ENCODE measurements at places on chromosomes 16 and 17.

DNA sequence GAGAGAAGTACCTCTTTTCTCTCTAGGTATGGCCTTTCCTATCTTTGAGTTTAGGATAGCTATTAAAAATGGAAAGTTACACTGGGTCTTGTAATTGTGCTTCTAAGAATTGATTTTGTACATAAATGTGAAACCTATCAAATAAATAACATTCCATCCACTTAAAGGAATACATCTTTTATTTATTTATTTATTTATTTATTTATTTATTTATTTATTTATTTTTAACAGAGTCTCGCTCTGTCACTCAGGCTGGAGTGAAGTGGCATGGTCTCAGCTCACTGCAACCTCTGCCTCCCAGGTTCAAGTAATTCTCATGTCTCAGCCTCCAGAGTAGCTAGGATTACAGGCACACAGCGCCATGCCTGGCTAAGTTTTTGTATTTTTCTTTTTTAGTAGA, 1114.0 kb upstream of the EEF2KMT start:
- DNase-seq: no peak

DNA sequence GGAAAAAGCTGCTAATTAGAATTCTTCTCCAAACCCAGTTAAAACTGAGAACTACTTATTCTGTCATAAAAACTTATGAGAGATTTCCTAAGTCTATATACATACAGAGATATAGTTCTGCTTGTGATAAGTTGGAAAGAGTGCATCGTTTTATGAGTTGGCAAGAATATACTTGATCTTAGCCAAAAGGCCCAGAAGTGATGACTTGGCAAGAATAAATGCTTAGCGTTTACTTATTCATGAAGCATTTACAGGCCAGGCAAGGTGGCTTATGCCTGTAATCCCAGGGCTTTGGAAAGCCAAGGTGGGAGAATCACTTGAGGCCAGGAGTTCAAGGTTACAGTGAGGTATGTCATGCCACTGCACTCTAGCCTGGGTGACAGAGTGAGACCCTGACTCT, 81.7 kb downstream of the CYB561 start:
- no peak for DNase-seq

GRCh38 chr16:89371968-89372634, 118.3 kb downstream of the ANKRD11 start:
- DNase-seq: no peak

GRCh38 chr16:71846431-71846830, 655 bp downstream of the ATXN1L start:
- DNase-seq: peak; percentile 32

DNA sequence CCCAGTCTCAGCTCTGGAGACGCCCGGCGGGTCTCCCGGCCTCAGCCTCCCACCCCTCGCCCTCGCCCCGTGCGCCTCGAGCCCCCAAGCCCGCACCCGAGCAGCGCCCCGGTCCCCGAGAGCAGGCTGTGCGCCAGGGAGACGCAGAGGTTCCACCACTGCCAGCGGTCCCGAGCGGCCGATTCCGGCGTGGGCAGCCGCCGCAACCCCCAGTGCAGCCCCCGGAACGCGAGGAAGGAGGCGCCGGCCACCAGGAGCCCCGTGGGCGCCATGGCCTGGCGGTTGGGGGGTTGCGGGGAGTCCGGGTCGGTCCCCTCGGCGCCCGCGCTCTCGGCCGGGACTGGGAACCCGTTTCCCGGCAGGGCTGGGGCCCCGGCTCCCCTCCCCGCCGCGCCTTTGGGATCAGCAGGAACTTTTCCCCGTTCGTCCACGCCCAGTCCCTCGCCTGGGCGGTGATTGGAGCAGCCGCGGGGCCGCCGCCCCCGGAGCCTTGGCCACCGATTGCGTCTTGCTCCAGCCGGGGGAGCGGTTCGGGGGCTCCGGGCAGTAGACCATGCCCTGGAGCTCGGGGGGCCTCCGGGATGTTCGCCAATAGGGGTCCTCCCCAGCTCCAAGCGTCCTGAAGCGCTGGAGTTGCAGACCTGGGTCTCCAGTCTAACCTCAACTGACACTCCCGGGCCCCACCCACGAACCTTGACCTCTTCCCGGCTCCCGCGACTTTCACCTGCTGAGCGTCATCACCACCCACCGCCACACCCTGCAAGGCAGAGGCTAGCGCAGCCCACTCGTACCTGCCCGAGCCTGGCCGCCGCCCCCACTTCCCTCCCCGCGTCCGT, at the start of gene TLCD2:
Gene TLCD2, minus strand, starts transcription at position 407 of the 836 bp plus-strand sequence. Its CDS starts 135 bp downstream, at position 272.
- no peak for DNase-seq

GRCh38 chr17:29133121-29133713, 47.0 kb downstream of the MYO18A start:
- DNase-seq: peak; percentile 76

DNA sequence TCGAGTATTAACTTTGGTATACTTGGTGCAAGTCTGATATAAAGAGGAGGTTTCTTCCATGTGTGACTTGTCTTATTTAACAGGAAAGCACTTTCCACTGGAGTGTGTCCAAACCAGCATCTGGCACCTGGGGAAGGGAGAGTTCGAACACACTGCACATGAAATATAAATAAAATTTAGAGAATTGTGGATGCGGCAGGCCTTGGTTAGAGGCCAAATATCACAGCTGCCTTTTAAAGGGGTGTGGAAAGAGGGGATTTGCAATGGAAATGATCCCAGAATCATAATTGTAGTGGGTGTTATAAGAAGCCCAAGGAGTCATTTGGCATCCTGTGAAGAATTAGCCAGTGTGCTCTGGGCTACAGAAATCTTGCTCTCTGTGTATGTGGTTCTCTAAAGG, 4.3 kb upstream of the NXN start:
- DNase-seq: no peak

- no peak for DNase-seq
These were observed 16.4 kb downstream of the CDR2 start for GRCh38 chr16:22358000-22358399.

- no peak for DNase-seq
These were observed 281.3 kb downstream of the IRF8 start for GRCh38 chr16:86180244-86180643.

DNA sequence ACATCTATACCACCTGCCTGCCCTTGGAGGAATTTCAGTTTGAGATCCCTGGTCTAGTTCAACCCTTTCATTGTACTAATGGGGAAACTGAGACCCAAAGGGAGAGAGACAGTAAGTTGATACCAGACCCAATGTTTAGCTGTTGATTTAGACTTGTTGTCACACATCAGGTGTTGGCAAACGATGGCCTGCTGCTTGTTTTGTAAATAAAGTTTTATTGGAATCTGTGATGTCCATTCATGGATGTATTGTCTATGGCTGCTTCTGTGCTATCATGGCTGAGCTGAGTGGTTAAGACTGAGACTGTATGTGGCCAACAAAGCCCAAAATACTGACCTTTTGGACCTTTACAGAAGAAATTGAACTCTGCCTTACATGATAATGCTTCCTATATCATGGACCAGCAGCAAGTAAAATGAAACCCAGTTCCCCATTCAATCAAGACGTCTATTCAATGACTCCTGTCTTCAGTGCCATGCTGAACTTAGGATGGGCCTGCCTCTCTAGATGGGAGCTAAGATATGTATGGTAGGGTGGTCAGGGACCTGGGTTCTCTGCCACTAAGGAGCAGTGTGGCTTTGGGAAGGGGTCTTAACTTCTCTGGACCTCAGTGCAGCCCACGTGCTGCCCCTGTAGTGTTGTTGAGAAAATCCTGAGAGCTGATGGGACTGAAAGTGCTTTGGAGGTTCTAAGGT, 111.0 kb downstream of the IRX5 start:
- no peak for DNase-seq

DNA sequence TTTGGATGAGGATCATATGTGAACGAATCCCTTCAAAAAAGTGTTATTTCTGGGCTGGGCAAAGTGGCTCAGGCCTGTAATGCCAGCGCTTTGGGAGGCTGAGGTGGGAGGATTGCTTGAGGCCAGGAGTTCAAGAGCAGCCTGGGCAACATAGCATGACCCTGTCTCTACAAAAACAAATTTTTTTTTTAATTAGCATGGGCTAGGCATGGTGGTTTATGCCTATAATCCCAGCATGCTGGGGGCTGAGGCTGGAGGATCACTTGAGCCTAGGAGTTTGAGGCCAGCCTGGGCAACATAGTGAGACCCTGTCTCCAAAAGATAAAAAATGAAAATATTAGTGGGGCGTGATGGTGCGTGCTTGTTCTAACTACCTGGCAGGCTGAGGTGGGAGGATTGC, 4.6 kb downstream of the TAOK1 start:
- DNase-seq: no peak

GRCh38 chr17:12769981-12770380, 19.3 kb upstream of the ARHGAP44 start:
- DNase-seq: no peak

GRCh38 chr17:1829592-1830257, at the start of the genes RPA1 and SMYD4:
Gene RPA1 (plus strand): TSS chr17:1830005. CDS start chr17:1830094, 89 bp downstream.
Gene SMYD4 (minus strand): TSS chr17:1829902. CDS start chr17:1827994, 1,908 bp downstream.
- peak; percentile 89 for DNase-seq

DNA sequence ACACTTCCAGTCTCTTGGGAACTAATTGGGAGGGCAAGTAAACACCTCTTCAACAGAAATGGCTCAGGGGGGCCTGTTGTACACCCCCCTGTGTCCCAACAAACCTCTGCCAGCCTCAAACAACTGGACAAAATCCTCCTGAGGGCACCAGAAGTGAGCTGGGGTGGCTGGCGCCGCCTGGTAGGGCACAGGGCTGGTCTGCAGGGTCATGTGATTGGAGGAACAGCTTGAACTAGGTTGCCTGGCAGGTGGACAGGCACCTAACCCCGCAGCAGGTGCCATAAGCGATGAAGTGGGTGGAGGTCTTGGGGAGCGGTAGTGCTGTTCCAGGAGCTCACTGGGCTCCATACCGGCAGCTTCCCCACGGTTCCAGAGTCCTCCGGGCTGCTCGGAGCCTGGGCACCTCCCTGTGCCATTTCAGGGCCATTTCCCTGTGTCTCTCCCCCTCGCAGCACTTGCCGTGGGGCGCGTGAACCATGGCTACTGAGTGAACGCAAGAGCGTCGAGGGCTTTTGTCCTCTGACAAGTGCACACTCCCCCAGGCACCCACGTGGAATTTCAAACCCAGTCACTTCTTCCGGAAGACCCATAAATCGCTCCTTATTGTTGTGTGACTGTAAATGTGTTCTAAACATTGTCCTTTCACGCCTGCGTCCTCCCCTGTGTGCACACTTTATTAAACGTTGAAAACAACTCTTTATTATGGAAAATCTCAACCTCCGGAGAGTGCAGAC, 101.5 kb downstream of the SEC14L1 start:
- no peak for DNase-seq

- no peak for DNase-seq
These were observed at the start of gene BCO1 for GRCh38 chr16:81238296-81239011. Gene BCO1 (plus strand): TSS chr16:81238689. CDS start chr16:81238909, 220 bp downstream.

- DNase-seq: no peak
These were observed 14.6 kb downstream of the ADGRG5 start for GRCh38 chr16:57556941-57557541.

DNA sequence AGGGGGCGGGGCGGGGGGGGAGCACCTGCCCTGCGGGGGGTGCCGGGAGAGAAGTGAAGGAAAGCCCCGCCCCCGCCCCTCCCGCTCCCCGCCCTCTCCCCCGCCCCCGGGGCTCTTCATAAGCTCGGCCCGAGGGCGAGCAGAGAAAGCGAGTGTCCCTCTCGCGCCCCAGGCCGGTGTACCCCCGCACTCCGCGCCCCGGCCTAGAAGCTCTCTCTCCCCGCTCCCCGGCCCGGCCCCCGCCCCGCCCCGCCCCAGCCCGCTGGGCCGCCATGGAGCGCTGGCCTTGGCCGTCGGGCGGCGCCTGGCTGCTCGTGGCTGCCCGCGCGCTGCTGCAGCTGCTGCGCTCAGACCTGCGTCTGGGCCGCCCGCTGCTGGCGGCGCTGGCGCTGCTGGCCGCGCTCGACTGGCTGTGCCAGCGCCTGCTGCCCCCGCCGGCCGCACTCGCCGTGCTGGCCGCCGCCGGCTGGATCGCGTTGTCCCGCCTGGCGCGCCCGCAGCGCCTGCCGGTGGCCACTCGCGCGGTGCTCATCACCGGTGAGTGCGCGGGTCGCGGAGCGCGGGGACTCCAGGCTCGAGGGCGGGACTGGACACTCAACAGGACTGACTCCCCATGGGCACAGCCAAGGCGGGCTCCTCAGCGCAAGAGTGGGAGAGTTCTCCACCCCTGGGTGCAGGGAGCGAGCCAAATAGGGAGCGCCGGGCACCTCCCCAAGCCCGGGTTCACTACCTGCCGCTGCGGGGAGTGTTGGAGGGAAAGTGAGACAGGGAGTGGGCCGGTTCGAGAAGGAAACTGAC, at the start of gene HSD11B2:
Gene HSD11B2, plus strand, starts transcription at position 145 of the 798 bp plus-strand sequence. Its CDS starts 128 bp downstream, at position 273.
- DNase-seq: peak; percentile 41

DNA sequence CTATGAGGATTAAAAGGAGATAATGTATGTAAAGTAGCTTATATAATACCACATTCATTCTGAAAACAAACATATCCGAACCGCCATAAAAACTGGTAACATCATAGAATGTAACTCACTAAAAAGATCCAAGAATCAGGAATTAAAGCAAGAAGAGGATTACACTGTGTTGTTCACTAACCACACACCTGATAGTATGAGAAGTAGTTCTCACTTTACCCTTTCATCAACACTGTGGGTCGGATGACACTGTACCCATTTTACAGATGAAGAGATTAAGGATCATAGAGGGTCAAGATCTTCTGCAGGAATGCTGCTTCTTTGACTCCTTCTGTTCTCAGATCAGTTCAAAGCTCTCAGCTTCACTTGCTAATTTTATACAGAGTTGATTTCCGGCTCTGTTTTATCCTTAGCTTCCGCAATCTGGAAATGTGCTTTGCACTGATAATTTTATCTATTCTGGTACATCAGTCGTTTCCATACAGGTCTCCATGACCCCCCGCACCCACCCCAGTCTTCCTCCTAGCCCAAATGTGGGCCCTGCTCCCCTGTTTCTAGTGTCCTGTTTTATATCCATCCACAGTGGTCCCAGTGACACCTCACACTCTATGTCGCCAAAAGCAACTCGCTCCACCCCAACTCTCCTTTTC, 288.6 kb upstream of the CCL2 start:
- DNase-seq: no peak

- peak; percentile 45 for DNase-seq
These were observed 92.8 kb downstream of the KATNIP start for GRCh38 chr16:27642756-27643155.
